Pericardium fibroblast (primary cell): ENCODE measurements at places on chromosomes 4 and X. TPM values are rescaled to one million over a fixed set of nuclear protein-coding genes. Genes with fewer than 3 reads are reported as not detected.

KLHL15 gene
- total RNA-seq, result 5.4 and 7.4 TPM in 2 replicates

BEX2 gene
- 1.5 and 3.2 TPM in 2 replicates for total RNA-seq

GYPA gene
- not detected in 2 replicates for total RNA-seq

PDE5A gene
- 8.5 and 20.4 TPM in 2 replicates for total RNA-seq

ABLIM2 gene
- 0.23 and 0.43 TPM in 2 replicates for total RNA-seq

GAB3 gene
- 4.6 and 10.5 TPM in 2 replicates for total RNA-seq
